Inflammatory macrophage treated with lipopolysaccharide for 4 hours (primary cell): ENCODE measurements at places on chromosomes 1 and 21.
A peak's percentile ranks its signal among the peaks of the same experiment; 100 is the strongest.

- DNase-seq, result no peak
These were observed 83.3 kb downstream of the DTL start for GRCh38 chr1:212118872-212119260.

DNA sequence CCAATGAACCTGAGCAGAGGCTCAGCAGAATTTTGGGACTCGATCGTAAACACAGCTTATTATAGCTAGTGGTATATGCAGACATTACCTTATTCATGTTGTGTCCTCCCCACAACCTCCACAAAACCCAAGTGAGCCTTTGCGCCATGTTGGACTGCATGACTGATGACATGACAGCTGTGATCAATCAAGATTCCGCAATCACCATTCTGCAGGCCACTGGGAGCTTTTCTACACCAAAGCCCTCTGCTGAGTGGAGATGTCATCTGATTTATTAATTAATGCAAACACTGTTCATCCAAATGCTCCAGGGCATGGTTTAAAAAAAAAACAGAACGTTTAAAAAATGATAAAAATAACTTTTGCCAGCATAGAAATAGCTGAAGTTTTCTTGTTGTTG, 7.9 kb upstream of the SRP9 start:
- DNase-seq, result no peak

DNA sequence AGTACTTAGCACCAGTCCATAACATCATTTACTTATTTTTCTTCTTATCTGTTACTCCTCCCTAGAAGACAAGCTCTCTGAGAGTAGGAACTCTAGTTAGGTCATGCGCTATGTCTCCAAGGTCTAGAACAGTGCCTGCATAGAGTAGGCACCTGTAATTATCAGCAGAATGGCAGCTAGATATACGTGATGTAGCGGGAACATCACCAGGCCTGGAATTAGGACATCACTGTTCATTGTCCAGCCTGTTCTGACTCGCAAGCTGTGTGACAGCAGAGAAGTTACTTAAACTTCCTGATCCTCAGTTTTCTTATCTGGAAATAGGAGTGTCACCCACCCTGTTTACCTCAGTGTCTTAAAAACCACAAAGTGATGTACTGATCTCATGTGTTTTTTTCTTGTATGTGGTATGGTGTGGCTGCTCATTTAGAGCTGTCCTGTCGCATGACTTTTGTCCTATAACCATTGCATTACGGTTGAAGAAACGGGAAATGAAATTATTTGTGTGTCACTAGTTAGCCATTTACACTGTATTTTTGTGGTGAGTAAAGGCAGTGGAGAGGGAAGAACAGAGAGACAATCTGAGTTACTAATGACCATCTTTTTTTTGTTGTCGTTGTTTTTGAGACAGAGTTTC, 37.1 kb upstream of the EXO1 start:
- peak; percentile 83 for DNase-seq

DNA sequence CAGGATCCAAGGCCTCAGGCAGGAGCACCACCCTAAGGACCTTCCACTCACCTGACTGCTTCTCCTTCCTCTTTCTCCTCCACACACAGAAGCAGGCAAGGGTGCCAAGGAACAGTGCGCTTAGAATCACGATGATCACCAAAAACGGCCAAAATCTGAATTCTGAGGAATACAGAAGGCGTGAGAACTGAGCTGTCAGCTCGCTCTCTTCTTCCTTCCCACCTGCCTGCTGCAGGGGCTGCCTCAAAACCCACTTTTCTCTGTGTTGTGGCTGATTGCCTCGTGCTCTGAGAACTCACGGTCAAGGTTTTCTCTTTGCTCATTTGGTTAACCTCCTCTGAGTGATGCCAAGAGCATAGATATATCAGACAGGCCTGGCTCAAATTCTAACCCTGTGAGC, 23.8 kb downstream of the CD244 start:
- DNase-seq, result no peak

GRCh38 chr1:71307451-71307850, 226.6 kb upstream of the ZRANB2 start:
- no peak for DNase-seq

- no peak for DNase-seq
These were observed 3.6 kb upstream of the PRRX1 start for GRCh38 chr1:170660281-170660713.

GRCh38 chr1:77288275-77288674, 6.5 kb downstream of the AK5 start:
- DNase-seq, result peak; percentile 39

GRCh38 chr1:172585861-172586260, 52.9 kb downstream of the SUCO start:
- DNase-seq, result no peak

GRCh38 chr1:230958370-230958769, 20.3 kb downstream of the TTC13 start:
- DNase-seq, result no peak

DNA sequence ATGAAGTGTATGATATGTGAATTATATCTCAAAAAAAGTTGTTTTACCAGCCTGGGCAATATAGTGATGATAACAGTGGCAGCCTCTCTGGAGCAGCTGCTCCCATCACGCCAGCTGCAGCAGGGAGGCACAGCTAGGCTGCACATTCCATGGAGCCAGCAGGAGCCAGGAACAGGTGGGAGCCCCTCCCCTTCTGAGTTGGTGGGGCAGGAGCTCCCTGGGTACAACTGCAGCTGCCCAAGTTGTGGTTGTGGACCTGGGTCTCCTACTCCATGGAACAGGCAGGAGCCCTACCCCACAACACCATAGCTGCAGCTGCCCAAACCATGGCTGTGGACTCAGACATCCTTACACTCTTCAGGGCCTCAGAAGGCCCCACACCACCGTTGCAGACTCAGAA, 21.7 kb upstream of the FNBP1L start:
- no peak for DNase-seq

DNA sequence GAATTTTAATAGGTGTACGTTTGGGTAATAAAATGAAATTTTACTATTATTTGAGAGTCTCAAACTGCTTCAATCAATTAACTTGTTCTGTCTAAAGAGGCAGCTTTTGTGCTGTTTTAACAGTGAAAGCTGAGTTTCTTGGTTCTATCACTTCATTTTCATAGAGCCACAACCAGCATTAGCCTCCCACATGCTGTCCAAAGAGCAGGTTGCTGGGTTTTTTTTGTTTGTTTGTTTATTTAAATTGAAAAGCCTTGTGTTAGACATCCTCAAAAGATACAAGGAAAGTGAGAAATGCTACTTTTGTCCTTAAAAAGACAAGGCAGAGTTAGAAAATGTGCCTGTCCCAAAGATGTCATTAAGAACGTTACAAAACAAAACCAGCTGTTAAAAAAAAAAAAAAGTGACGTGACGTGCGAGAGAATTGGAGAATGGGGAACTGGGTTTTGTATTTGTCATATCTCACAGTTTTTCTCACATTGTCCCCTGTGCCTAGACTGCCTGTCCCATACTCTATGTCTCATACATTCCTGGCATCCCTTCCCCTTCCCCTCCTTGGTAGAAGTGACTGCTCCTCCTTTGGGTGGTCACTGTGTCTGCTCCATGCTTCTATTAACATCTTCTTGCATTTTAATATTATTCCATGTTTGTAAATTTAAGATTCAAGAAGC, 63.1 kb upstream of the CD34 start:
- DNase-seq, result peak; percentile 86

- DNase-seq, result no peak
These were observed 100.1 kb upstream of the C1orf174 start for GRCh38 chr1:3999941-4000735.

DNA sequence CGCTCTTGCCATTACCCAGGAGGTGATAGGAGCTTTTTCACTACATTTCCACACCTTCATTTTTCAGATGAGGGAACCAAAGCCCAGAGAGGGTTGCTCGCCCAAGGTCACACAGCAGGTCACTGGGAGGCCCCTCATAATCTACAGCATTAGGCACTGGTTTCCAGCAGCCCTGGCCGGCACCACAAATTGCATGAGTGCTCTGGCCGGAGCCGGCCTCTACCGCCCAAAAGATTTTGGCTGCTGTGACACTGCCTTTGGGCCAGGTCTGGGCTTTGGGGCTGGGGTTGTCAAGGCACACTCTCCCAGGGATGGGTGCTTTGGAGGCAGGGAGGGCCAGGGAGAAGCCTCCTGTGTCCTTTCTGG, 15.4 kb downstream of the DHRS3 start:
- DNase-seq, result no peak

DNA sequence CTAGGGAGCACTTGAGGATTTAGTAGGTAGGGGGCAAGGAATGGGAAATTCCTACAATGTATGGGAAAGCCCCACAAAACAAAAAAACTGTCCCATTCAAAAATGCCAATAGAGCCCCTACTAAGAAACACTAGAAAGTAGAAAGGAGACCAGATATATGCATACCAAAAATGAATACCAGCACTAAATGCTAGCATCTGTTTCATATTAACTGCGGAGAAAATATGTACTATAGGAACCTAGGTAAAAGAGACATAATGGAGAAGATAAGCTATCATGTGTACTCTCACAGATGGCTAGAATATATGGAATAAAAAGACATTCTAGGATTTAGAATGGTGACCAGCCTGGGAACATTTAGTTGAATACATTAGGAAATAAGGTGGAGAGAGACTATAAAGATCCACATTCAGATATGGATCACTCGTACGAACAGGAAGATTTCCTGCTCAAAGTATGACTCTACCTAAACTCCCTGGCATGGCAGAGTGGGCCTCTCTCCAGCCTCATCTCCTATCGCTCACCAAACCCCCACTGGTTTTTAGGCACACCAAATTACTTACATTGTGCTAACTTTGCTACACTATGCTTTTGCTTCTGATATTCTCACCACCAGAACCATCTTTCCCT, 18.3 kb downstream of the ZNHIT6 start:
- no peak for DNase-seq

- peak; percentile 51 for DNase-seq
These were observed 12.2 kb downstream of the CITED4 start for GRCh38 chr1:40849801-40850592.

- no peak for DNase-seq
These were observed 32.4 kb downstream of the KANK4 start for GRCh38 chr1:62286786-62287224.

- DNase-seq, result no peak
These were observed 2.1 kb downstream of the GNG12 start for GRCh38 chr1:67830928-67831830.

DNA sequence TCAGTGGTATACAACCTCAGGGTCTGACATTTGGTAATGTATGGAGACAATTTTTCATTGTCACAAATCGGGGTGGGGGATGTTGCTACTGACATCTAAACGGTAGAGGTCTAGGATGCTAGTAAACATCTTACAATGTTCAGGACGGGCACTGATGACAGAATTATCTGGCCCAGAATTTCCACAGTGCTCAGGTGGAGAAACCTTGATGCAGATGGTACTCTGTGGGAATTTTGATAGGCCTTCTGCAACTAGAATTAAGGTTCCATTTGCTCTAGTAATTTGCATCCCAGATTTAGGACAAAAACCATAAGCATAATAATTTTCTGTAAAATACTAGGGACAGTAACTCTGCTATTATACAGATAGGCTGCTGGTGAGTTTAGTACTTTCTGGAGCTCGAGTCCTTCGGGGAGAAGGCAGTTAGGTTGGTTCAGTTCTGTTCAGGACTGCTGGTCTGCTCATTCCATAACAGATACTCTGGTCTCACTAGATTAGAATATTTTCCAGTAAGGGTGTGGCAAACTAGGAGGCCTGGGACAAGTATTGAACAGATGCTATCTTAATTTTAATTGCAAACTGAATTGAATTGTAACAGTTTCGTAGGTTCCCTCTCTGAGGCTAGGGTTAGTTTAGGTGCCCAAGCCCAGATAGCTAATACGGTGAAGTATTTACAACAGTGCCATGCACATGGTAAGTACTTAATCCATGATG, 11.4 kb downstream of the METTL13 start:
- no peak for DNase-seq

DNA sequence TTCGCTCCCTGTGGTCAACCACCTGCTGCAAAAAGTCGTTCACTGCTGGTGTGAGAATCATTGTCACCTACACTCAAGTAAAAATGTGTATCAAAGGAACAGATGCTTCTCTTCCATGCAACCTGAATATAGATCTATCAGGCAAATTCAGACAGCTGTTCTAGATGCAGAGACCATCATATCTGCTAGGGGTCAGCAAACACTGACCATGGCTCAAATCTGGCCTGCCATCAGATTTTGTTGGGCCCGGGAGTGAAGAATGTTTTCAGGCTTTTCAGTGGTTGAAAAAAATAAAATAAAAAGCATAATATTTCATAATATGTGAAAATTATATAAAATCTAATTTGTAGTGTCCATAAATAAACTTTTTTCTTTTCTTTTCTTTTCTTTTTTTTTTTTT, 199.6 kb downstream of the RGS7 start:
- DNase-seq, result no peak

DNA sequence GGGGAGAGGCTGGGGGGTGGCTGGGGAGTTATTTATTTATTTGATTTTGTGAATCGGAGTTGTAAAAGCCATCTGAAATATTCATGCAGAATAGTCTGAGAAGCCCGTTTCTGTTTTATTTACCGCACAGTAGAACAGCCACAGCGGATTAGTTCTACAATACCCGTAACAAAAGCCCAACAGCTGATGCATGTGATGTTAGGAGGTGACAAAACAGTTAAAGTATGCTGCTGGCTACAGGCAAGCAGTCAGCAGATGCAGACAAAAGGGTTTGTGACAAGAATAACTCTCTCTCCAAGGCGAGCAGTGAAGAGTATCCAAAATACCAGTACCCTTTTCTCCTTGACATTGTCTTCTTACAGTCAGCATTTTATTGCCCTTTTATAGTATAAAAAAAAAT, 42.0 kb downstream of the PROX1 start:
- no peak for DNase-seq

- DNase-seq, result no peak
These were observed 27.7 kb downstream of the THRAP3 start for GRCh38 chr1:36251794-36252481.

GRCh38 chr1:40663324-40664166, 1.9 kb downstream of the RIMS3 start:
- no peak for DNase-seq

DNA sequence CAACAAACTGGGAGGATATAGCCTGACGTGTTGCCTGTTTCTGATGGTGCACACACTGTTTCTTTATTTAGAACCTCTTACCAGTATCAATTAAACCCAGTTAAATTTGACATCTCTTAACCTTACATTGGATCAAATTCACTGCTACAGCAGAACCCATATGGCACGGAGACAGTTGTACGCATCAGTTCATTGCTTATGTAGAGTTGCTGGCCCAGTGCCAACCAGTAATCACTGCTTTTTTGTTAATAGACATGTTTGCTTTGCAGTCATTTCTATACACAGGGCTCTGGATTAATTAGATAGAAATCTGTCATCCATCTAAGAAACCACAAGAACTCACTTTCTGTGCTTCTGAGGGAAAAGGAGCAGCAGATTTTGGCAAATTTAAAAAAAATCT, 154.0 kb downstream of the RWDD3 start:
- DNase-seq, result no peak

GRCh38 chr1:225768662-225769426, 8.8 kb upstream of the SRP9 start:
- DNase-seq, result no peak
